ENCODE measurements at places on chromosomes 12 and 14.
A peak's percentile ranks its signal among the peaks of the same experiment; 100 is the strongest.

GRCh38 chr12:113649256-113649830, 177.7 kb upstream of the LHX5 start:
- no peak for DNase-seq

GRCh38 chr12:114916124-114916523, 232.1 kb upstream of the TBX3 start:
- DNase-seq: no peak

GRCh38 chr14:69720912-69721311, 46.0 kb upstream of the SRSF5 start:
- DNase-seq: no peak

DNA sequence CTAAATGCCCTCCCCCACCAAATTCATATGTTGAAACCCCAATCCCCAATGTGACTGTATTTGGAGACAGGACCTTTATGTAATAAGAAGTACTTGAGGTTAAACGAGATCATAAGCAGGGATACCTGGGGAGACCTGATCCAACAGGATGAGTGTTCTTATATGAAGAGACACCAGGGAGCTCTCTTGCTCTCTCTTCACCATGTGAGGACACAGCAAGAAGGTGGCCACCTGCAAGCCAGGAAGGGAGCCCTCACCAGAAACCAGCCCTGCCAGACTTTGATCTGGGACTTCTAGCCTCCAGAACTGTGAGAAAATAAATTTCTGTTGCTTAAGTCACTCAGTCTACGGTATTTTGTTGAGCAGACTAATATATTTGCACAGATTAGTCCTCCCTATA, 113.6 kb downstream of the NUAK1 start:
- DNase-seq: no peak

DNA sequence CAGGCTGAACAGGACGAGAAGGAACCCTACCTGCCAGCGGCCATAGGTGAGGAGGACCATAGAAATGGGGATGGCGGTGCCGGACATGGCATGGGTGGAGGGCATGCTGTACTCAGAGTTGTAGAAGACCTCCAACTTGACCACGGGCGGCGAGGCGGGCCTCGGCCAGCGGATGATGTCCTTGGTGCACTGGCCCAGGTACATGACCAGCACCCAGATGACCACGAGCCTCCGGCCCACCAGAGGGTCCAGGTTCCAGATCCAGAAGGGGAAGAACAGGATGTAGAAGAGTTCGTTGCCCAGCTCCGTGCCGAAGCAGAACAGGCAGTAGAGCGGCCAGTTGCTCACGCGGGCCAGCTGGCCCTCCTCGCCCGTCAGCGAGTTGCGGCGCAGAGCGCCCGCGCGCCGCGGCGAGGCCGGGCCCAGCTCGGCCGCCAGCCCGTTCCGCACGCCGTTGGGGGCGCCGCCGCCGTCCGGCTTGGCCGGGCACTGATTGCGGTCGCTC, 582 bp downstream of the SGPP1 start:
- DNase-seq: no peak

DNA sequence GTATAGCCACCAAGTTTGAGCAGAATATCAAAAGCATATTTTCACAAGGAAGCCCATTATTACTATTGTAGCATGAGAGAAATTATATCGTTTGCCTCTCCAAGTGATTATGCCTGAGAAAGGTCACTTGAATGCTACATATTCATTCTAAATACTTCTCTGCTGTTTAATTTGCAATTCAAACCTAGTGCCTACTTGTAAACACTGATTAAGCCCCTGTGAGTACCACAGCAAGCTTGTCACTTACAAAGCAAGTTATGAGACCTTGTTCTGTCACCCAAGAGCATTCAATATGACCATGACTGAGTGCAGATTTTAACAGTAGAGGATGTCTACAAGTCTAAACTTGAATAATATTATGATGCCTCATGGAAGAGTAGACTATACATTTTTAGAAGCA, 124.7 kb upstream of the SSTR1 start:
- no peak for DNase-seq

DNA sequence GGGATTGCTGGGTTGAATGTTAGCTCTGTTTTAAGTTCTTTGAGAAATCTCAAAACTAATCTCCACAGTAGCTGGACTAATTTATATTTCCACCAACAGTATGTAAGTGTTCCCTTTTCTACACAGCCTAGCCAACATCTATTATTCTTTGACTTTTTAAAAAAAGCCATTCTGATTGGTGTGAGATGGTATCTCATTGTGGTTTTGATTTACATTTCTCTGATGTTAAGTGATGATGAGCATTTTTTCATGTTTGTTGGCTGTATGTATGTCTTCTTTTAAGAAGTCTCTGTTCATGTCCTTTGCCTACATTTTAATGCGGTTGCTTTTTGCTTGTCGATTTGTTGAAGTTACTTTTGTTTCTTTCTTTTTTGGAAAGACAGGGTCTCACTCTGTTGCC, 301.1 kb upstream of the OR4E1 start:
- DNase-seq: no peak

DNA sequence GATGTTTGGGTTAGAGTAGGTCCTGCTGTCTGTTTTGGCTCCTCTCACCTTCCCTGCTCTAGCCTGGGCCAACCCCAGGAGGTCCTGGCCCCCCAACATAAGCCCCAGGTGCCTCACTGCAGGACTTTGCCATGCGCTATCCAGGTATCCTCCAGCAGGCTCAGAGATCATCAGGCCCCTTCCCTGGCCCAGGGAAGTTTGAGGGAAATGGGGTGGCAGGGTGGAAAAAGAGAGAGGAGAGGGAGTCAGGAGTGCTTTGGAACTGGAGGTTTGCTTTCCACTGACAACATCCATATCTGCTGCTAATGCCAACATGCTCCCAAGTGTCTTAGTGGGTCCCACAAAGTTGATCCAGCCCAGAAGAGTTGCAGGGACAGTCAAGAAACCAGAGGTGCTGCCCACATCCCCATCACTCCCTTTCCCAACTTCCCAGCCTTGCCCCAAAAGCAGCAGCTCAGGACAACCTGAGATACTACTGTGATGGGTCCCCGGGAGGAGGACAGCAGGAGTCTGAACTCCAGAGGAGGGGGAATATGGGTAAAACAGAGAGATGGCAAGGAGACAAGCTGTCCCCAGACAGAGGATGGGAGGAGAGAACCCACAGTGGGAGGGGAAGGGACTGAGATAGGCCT, 677 bp downstream of the TNS2 start:
- no peak for DNase-seq

- DNase-seq: peak; percentile 63
These were observed 77.5 kb upstream of the KRAS start for GRCh38 chr12:25328072-25328712.

DNA sequence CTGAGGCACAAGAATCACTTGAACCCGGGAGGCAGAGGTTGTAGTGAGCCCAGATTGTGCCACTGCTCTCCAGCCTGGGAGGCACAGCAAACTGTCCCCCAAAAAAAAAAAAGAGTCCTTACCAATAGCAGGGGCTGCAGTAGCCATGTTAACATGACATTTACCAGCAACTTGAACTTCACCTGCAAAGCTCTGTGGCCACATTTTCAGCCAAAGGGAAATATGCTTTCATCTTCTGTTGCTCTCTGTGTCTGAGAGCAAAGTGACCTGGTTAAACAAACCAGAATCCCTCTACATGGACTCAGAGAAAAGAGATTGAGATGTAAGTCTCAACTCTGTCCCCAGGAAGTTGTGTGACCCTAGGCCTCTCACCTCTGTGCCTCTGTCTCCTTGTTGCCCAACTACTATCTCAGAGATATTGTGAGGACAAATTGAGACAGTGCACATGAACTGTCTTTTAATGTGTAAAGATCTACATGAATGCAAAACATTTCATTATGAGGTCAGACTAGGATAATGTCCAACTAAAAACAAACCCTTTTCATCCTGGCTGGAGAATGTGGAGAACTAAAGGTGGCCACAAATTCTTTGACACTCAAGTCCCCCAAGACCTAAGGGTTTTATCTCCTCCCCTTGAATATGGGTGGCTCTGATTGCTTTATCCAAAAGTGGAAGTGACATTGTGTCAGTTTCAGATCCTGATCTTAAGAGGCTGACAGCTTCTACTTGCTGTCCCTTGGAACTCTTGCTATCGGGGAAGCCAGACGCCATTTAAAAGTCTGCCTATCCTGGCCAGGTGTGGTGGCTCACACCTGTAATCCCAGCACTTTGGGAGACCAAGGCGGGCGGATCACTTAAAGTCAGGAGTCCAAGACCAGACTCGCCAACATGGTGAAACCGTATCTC, 24.7 kb upstream of the P2RX4 start:
- no peak for DNase-seq

DNA sequence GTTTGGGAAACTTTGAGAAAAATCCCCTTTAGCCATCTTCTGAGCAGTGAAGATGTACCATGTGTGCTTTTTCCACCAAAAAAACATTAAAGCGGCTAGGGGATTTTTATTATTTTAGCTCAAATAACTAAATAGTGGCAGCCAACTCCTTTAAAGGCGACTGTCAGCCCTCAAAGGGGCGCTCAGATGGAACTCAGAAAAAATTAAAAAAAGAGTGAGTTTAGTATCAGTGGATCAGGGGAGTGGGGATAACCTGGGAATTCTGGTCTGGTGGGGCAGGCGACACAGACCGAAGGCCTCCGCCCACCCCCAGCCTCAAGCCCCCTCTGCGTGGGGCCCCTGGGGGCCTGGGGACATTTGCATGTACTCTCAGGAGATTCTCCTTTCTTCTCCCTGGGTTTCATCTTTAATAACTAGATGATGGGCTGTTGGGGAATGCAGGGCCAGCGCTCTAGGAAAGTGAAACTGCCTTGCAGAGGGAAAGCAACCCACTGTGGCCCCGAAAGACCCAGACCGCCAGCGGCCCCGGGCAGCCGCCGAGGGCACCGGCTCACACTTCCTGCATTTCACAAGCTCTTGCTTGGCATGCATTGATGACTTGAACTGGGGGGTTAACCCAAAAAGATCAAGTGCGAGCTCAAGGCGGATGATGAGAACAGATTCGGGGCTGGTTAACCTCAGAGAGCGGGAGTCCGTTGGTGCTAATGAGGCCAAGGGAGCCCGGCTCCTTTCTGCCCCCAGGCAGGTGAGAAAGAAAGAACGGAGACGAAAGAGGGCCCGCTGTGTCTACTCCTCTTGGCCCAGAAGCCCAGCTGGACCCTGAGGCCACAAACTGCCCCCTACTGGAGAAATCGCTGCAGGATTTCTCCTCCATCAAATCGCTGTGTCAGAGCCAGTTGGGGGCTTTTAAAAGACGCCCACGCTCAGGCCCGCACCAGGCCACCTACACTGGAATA, 7.3 kb upstream of the BATF start:
- DNase-seq: no peak

DNA sequence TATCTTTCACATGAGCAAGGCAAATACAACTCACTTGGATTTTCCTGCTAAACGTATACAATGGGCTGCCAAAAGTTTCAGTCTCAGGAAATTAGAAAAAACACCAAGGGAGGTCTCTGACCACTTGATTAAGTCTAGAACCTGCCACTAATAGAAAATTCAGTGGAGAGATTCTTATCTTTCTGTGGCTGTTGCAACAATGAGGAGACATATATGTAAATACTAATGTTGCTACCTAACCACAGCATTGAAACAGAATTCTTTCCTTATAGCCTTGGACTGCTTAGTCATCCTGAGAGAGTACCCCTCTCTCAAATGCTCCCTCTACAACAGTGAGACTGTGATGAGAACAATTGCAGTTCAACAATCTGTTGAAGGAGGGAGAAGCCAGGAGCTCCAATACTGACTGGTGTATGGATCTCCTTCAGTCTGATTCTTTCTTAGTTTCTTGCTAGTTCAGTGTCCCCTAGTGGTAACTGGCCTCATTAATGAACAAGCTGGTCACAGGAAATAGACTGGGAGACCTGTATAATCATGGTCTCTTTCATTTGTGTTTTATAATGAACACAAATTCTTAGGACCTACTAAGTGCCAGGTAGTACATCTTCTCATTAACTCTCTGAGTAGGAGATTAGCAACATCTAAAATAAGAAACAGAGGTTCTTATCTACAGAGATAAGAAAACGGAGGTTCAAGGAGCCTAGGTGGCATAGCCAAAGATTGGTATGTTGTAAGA, 164.5 kb downstream of the SLC38A4 start:
- DNase-seq: peak; percentile 88

DNA sequence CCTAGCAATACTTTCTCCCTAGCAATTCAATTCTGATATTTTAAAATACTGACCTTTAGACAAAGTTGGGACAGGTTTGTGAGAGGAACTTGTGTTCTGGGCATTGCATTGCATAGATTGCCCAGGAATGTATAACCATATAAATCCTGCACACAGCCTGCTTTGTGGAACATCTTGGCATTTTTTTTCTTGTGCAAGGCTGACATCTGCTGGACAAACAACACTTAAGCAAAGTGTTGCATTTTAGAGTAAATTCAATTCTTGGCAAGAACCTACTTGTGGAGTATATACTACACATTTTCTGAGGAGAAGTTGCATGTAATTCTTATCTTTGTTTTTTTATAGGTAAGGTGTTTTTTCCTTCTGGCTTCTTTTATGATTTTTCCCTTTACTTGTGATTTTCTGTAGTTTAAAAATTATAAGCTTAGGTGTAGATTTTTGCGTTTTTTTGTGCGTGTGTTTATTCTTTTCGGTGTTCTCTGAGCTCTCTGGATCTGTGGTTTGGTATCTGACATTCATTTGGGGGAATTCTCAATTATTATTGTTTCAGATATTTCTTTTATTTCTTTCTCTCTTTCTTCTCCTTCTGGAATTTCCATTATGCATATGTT, 26.4 kb downstream of the TESPA1 start:
- DNase-seq: no peak

DNA sequence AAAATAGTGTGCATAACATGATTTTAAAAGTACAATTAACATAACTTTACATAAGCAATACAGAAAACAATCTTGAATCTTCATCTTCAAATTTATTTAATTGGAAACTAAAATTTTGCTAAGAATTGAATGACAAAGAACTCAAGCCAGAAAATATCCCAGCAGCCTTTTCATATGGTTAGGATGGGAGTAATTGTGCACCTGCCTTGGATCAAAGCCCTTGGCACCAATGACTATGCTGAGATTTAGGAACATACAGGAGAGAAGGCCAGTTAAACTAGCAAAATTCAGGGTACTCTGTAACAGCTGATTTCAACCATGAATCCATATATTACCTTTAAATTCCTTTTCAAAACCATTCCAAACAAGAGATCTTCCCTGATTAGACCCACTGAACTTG, 5.8 kb downstream of the KERA start:
- DNase-seq: no peak

GRCh38 chr14:104341532-104342434, 203.4 kb downstream of the KIF26A start:
- DNase-seq: no peak

DNA sequence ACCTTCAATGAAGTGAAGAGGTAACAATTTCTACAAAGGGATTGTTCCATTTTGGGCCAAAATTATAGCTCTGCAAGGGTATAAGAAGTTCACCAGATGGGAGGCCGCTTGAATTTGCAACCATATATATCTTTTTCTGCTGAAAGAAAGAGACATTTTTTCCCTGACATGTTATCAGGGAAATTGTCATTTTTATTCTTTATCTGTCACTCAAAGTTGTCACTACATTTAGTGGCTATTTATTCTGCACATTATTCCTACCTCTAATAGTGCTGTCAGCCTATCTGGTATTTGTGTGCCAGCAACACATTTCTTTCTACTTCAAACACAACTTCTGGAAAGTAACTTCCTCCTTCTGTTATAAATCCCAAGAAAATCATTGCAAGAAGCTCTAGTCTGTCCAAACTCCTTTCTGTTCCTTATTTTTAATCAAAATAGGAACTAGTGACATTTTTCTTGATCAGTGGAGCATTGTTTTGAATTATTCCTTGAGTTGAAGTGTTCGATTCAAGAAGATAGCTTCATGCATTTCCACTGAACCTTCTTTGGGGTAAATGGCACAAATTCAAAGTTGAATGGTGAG, 137.9 kb upstream of the ATP2B1 start:
- DNase-seq: no peak

GRCh38 chr14:103808403-103809001, 38.9 kb downstream of the PPP1R13B start:
- DNase-seq: peak; percentile 40
